Activated CD4-positive, alpha-beta T cell treated with anti-CD3 and anti-CD28 coated beads, Interleukin-2, amount 10 ng/mL, durations not matched to agents 24 days and 14 days (primary cell): ENCODE measurements at places on chromosomes 12 and 14.
A peak's percentile ranks its signal among the peaks of the same experiment; 100 is the strongest.

DNA sequence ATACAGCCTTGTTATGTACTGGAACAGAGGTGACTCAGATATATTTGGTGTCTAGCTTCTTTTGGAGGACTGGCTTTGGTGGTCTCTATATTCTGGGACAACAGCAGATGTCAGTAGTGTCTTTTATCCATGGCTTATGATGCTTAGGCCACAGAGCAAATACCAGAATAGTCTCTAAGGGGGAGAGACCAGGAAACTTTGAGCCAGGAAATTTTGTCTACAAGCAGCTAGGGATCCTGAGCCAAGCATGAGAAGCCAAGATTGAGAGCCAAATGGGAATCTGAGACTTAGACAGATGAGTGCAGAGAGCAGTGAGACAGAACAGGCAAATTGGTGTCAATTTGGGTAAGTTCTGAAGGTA is 28.4 kb upstream of the PTPRR start:
- no peaks in the 10 kb centered on the region for H3K4me1 ChIP-seq
- H3K27me3 ChIP-seq, result no peaks in the 10 kb centered on the region
- no peak for DNase-seq
- H3K4me3 ChIP-seq, result no peak overlapping the region

GRCh38 chr14:105452963-105453362 is 21.7 kb upstream of the CRIP2 start:
- no peak overlapping the region for H3K4me3 ChIP-seq
- no peaks in the 10 kb centered on the region for H3K27me3 ChIP-seq
- H3K4me1 ChIP-seq, result peaks cover 2% of the 10 kb centered on the region

DNA sequence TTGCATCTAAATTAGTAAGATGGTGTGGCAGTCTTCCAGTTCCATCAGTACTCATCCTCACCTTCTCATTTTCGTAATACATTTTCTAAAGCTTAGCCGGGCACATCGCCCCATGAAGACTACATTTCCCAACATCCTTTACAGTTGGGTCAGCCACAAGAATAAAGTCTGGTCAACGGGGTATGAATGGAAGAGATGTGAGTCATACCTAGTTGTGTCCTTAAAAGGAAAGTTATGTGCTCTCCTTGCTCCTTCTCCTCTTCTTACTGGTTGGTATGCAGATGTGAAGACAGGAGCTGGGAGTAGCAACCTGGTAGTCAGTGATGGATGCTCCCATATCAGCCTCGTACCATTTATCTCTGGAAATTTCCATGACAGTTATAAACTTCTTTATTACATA is 35.9 kb upstream of the EGLN3 start:
- no peak overlapping the region for H3K4me3 ChIP-seq
- H3K27me3 ChIP-seq, result peaks cover 19% of the 10 kb centered on the region
- H3K4me1 ChIP-seq, result peaks cover 22% of the 10 kb centered on the region
- H3K36me3 ChIP-seq, result peaks cover 28% of the 10 kb centered on the region

- no peak for DNase-seq
- no peaks in the 10 kb centered on the region for H3K27me3 ChIP-seq
- no peaks in the 10 kb centered on the region for H3K36me3 ChIP-seq
- no peak overlapping the region for H3K4me3 ChIP-seq
- H3K4me1 ChIP-seq, result no peaks in the 10 kb centered on the region
- no peak overlapping the region for H3K27ac ChIP-seq
Measured at GRCh38 chr12:41014643-41015020, 173.5 kb upstream of the PDZRN4 start.

DNA sequence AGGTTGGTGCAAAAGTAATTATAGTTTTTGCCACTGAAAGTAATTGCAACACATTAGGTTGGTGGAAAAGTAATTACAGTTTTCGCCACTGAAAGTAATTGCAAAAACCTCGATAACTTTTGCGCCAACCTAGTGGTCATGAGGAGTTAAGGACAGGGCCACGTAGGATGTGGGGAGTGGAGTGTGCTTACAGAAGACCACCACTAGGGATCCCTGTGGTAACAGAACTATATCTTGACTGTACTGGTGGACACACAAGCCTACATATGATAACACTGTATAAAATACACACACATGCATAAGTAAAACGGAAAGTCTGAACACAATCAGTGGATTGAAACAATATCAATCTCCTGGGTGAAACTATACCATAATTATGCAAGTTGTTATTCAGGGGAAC is 187.4 kb upstream of the ABCD2 start:
- no peak for DNase-seq
- H3K4me3 ChIP-seq, result no peak overlapping the region
- H3K4me1 ChIP-seq, result no peaks in the 10 kb centered on the region
- H3K27ac ChIP-seq, result no peak overlapping the region

- no peak for DNase-seq
- H3K4me3 ChIP-seq, result no peak overlapping the region
- H3K4me1 ChIP-seq, result peaks cover 16% of the 10 kb centered on the region
- H3K36me3 ChIP-seq, result no peaks in the 10 kb centered on the region
- H3K27me3 ChIP-seq, result no peaks in the 10 kb centered on the region
Measured at GRCh38 chr12:132507656-132508490, 17.9 kb downstream of the FBRSL1 start.

DNA sequence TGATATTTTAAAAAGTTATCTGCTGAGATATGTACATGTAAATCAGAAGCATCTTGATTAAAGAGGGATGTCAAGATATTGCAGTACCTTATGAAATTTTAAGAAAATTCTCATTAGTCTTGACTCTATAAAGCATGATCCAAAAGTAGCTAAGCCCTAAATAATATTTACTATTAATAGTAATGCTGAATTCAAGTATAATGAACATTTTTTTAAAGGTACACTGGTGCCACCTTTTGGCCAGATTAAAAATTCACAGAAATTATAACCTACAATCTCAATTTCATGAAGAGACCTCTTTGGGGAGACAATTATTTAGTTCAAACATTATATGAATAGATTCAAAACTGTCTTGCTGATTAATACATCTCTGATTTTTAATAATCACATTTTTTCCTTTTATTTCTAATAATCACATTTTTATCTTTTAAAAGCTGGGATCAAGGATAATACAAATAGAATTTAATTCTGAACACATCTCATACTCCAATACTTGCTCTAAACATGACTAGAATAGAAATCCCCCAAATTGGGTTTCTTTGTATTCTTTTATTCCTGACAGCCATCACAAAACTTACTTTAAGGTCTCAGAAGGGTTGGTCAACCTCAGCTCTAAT is 13.4 kb downstream of the AKAP5 start:
- H3K4me3 ChIP-seq, result no peak overlapping the region
- peaks cover 17% of the 10 kb centered on the region for H3K36me3 ChIP-seq
- no peaks in the 10 kb centered on the region for H3K27me3 ChIP-seq
- no peak overlapping the region for H3K27ac ChIP-seq
- peak; percentile 61 for DNase-seq

GRCh38 chr12:93314177-93314497 is 63.6 kb upstream of the NUDT4 start:
- no peak overlapping the region for H3K27ac ChIP-seq
- no peaks in the 10 kb centered on the region for H3K36me3 ChIP-seq
- no peaks in the 10 kb centered on the region for H3K27me3 ChIP-seq
- H3K4me3 ChIP-seq, result no peak overlapping the region

DNA sequence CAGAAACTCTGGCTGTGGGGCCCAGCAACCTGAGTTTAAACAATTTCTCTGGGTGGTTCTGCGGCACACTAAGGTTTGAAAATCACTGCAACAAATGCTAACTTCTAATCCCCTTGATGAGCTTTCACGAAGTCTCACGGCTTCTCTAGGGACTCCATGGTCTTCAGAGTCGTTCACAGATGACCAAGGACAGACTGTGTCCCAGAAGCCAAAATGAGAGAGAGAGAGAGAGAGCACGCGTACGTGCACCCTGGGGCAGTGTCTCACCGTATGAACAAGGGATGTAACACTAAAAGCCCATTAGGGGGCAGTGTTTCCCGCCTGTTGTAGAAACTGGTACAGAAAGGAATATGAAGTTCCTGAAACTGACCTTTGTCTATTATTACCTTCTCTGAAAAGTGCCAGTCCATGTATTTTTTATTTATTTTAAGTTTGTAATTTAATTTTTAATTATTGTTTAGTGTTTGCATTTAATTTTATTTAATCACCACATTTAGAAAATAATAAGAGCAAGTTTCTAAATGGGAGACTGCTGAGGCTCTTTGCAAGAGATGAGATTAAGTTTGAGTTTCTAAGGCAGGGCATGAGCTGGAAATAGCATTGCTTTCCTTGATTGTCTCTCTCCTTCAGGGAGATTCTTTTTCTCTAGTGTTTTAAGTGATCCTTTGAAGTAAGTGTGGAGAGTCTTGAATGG is 3.4 kb downstream of the APOLD1 start:
- peaks cover 33% of the 10 kb centered on the region for H3K4me1 ChIP-seq
- H3K27me3 ChIP-seq, result no peaks in the 10 kb centered on the region
- peak overlapping the region; percentile 89 for H3K4me3 ChIP-seq
- DNase-seq, result peak; percentile 88
- H3K27ac ChIP-seq, result peak overlapping the region; percentile 94

GRCh38 chr14:49853158-49853477 is 530 bp upstream of the NEMF start:
- H3K4me1 ChIP-seq, result peaks cover 32% of the 10 kb centered on the region
- peak overlapping the region; percentile 98 for H3K27ac ChIP-seq
- no peaks in the 10 kb centered on the region for H3K27me3 ChIP-seq
- DNase-seq, result no peak
- H3K36me3 ChIP-seq, result peaks cover 21% of the 10 kb centered on the region
- peak overlapping the region; percentile 93 for H3K4me3 ChIP-seq
